ENCODE measurements at places on chromosomes 2 and 18. TPM values are rescaled to one million over a fixed set of nuclear protein-coding genes. Genes with fewer than 3 reads are reported as not detected.

The DNAJC5G gene
- total RNA-seq, result 2.4 TPM

- no peaks in the 10 kb centered on the region for H3K27me3 ChIP-seq
- H3K4me1 ChIP-seq, result no peaks in the 10 kb centered on the region
- no peak for DNase-seq
- no peak overlapping the region for H3K27ac ChIP-seq
- H3K4me3 ChIP-seq, result no peak overlapping the region
Observed at GRCh38 chr2:149661844-149662243, 74.3 kb upstream of the MMADHC start.

- no peak for DNase-seq
- H3K27me3 ChIP-seq, result no peaks in the 10 kb centered on the region
- H3K4me1 ChIP-seq, result no peaks in the 10 kb centered on the region
- H3K27ac ChIP-seq, result no peak overlapping the region
Observed at GRCh38 chr2:234243871-234244565, 193.5 kb downstream of the SPP2 start.

- no peak overlapping the region for H3K27ac ChIP-seq
- DNase-seq, result no peak
- peaks cover 26% of the 10 kb centered on the region for H3K36me3 ChIP-seq
Observed at GRCh38 chr2:169623235-169623634, 39.1 kb downstream of the PPIG start.

- H3K36me3 ChIP-seq, result no peaks in the 10 kb centered on the region
- H3K27me3 ChIP-seq, result no peaks in the 10 kb centered on the region
- no peaks in the 10 kb centered on the region for H3K4me1 ChIP-seq
- H3K4me3 ChIP-seq, result no peak overlapping the region
Observed at GRCh38 chr2:232238108-232238507, 140.4 kb upstream of the ALPP start.

Measured in A673 (cell line).